ENCODE measurements at places on chromosomes 2 and 18.

DNA sequence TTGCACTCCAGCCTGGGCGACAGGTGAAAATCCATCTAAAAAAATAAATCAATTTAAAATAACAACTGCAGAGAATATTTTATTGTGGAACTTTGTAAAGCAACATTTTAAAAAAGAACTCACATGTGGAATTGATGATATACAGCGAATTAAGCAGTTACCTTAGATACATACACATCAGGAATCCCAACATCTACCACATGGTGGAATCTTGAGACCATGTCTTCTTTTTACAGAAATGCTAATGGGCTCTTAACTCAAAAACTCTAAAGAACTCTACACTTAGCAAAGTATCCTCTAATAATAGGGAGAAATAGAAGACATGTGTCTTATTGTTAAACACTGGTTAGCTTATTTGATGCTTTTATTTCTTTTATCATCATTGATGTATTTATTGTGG, 373.6 kb downstream of the CDH7 start:
- no peak for DNase-seq

DNA sequence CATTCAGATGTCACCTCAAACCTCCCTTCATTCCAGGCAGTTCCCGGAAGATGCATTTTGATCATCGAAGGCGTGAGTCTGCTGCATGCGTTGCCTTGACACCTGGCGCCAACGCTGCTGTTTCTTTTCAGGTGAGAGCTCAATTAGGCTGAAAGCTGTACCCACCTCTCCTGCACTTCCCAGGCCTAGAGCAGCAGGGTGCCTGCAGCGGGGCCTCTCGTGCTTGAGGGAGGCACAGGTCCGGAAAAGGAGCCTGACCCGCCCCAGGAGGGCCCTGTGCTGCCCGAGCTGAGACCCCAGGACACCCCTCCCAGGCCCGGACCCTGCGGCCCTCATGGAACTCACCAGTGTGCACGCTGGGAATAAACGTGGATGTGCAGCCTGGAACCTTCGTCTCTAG, 31.4 kb upstream of the KCNG2 start:
- no peak for DNase-seq

DNA sequence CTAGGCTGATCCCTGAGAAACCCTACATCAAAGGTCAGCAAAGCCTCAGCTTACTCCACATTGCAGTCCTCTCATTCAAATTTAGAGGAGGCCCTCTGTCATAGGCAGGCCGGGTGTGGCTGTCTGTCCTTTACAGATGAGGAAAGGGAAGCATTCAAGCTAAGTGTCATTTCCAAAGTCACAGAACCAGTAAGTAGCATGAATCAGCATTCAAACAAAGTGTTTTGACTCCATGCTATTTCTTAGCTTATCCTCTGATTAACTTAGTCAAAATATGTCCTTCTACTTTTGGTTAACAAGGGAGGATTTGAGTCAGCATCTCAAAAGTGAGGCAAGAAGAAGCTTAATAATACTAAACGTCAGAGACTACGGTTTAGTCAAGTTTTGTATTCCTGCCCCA, 409.0 kb upstream of the POU3F3 start:
- no peak for DNase-seq

- DNase-seq, result no peak
Observed at GRCh38 chr2:224786848-224787247, 70.7 kb upstream of the CCDC195 start.

DNA sequence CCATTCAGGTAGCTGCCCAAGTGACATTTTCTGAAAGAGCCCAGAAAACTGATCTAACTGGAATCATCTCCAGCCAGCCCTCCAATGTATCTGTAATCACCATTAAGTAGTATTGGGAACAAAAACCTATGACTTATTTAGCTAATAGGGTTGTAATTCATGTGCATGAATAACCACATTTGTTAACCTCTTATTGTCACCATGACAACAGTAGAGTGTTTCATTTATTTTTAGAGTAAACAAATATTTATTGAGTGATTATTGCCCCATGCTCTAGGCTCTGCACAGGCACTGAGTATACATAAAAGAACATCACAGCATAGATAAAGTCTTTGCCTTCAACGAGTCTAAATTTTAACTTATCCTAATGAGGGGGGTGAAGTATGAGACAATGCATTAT, 265.4 kb upstream of the UBE2E3 start:
- no peak for DNase-seq

- peak; percentile 54 for DNase-seq
Observed at GRCh38 chr18:58793361-58793760, 71.3 kb upstream of the ZNF532 start.

DNA sequence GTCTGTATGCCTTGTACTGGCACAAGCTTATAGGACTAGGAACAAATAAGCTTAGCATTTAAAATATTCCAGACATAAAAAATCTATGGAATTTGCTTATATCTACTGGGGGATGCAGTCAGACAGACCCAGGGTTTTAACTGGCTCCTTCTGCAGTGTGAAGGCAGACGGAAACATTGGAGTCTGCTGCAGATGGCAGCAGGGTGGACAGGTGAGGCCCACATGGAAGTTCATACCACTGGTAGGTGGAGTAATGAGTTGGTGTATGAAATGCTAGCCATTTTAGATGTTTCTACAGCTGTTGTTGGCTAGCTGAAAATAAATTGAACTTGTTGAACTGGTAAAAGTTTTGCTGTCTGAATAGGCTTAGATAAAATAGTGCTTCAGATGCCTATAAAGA, 17.7 kb downstream of the SPTBN1 start:
- DNase-seq, result no peak

DNA sequence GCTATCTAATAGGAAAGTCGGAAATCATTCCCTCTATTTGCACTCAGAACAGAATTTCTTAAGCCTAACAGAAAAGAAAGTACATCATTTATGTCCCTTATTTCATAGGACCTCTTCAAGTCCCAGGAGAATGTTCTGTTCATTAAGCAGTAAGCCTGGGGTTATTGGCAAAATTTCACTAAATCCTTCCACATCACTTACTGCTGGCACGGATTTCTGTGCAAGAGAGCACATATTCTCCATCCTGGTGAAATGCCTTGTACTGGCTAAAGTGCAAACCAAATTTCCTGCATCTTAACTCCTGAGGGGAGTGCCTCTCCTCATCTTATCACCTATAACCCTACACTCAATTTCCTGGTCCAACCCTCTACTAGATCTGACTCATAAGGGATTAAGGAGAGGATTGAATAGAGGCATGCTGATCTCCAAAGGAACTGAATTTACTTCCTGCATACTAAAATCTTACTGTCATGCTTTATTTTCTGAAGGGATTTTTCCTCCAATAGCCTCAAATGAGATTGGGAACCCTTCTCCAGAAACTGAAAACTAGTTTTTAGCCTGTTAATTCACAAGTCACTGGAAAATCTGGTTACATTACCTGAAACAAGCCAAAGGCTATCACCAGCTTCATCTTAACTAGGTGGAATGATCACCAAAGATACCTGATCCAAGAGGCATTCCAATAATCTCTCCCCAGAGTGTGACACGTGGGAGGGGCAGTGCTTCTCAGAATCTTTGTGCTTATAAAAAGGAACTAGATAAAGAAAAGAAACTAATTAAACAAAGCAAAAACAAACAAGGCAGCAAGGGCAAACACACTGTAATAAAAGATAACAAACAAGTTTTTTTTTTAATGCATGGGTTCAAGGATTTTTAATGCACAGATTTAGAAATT, 311.1 kb downstream of the NR4A2 start:
- no peak for DNase-seq

- no peak for DNase-seq
Observed at GRCh38 chr2:68817306-68817705, 53.9 kb downstream of the BMP10 start.

- DNase-seq, result no peak
Observed at GRCh38 chr2:207241198-207241597, 75.5 kb upstream of the KLF7 start.

GRCh38 chr18:54125429-54125828, 99.0 kb downstream of the MBD2 start:
- no peak for DNase-seq

DNA sequence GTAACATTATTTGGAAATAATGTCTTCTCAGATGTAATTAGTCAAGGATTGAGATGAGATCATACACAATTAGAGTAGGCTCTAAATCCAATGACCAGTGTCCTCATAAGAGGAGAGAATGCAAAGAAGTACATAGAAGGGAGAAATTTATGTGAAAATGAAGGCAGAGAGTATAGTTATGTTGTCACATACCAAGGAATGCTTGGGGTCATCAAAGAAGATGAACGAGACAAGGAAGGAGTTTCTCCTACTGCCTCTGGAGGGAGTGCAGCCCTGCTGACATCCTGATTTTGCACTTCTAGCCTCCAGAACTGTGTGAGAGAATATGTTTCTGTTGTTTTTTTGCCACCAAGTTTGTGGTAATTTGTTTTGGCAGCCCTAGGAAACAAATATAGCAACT, 100.1 kb downstream of the GALNT13 start:
- no peak for DNase-seq

DNA sequence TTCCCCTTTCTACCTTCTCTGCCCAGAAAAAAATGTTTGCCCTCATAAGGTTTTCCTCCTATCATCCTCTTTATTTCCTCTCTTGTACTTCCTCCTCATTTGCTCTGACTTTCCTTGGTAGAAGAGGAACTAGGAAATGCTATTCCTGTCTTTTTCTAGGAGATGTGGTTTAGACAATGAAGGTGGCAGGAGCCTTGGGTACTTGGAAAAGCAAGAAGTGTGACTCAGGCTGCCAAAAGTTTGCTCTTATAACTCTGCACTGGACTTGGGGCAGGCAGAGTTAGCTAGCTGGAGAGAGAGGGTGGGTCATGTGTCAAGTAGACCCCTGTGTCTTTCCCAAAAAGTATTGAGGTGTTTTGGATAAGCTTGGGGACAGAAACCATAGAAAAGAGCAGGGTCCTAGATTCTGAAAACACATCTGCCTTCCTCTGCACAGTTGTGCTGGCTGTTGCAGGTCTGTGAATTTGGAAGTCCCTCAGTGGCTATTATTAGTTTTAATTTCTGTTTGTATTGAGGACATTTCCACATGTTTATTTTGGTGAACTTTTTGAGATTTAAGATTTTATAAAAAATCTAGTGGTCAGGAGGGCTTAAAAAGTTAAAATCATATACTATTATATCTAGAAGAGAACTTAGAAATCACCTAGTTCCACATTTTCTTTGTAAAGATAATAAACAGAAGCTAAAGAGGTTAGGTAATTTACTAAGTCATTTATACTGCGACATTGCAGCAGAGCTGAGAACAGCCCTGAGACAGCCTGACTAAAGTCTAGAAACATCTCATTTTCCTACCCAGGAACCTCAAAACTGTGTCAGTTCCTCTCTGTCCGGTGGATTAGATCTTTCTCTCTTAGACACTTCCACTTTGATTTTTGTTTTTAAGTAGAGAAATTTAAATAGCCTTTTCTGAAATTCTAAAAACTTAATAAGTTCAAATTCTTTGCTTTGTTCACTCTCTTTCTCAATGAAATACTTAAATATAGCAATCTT, 16.0 kb downstream of the INSIG2 start:
- no peak for DNase-seq

GRCh38 chr18:62152844-62153243, 34.0 kb downstream of the PIGN start:
- DNase-seq, result no peak

- DNase-seq, result no peak
Observed at GRCh38 chr2:20430035-20430434, 16.8 kb upstream of the RHOB start.

- DNase-seq, result no peak
Observed at GRCh38 chr18:10170375-10170774, 256.6 kb downstream of the VAPA start.

GRCh38 chr18:13451661-13452387, 233.3 kb downstream of the LDLRAD4 start:
- DNase-seq, result no peak

GRCh38 chr2:46378616-46379015, 81.4 kb downstream of the EPAS1 start:
- no peak for DNase-seq

GRCh38 chr2:25740810-25741381, 67.5 kb upstream of the DTNB start:
- DNase-seq, result no peak

DNA sequence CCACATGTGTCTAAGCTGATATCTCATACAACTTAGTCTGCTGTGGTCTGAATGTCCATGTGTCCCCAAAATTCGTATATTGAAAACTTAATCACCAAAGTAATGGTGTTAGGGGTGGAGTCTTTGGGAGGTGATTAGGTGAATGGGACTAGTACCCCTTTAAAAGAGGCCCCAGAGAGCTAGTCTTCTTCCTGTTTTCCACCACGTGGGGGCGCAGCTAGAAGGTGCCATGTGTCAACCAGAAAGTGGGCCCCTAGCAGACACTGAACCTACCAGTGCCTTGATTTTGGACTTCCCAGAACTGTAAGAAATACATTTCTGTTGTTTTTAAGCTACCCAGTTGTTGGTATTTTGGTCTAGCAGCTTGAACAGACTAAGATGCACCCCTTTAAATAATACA, 86.6 kb downstream of the ASB1 start:
- no peak for DNase-seq

GRCh38 chr2:142180820-142181533, 50.2 kb upstream of the LRP1B start:
- DNase-seq, result no peak

- DNase-seq, result no peak
Observed at GRCh38 chr2:232341739-232342126, 36.8 kb upstream of the ALPP start.

GRCh38 chr18:46167971-46168370, 63.8 kb downstream of the HAUS1 start:
- no peak for DNase-seq

GRCh38 chr2:230203110-230203676, 16.6 kb downstream of the SP110 start:
- no peak for DNase-seq

GRCh38 chr2:11861044-11861443, 114.6 kb downstream of the LPIN1 start:
- DNase-seq, result no peak

DNA sequence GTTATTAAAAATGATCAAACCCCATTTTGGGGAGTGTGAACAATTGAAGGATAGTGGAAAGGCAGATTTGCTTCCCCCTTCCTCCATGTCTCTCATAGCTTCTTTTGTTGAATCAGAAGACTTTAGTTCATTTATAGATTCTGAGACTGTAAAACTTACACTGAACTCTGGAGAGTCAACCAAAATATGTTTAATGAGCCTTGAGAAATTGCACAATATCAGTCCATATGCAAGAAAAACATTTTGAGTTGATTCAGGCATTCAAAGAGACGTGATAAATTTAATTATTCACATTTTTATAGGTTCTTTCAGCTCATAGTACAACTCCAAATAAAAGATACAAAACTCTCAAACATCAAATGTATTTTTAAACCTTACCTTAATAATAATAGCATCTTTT, 354.4 kb upstream of the SPRED2 start:
- no peak for DNase-seq

- DNase-seq, result no peak
Observed at GRCh38 chr2:74694281-74694680, 40.2 kb downstream of the SEMA4F start.
